ENCODE measurements at places on chromosomes 7 and 10.

GRCh38 chr7:158314394-158314793 is 273.2 kb downstream of the PTPRN2 start:
- no peak for DNase-seq

DNA sequence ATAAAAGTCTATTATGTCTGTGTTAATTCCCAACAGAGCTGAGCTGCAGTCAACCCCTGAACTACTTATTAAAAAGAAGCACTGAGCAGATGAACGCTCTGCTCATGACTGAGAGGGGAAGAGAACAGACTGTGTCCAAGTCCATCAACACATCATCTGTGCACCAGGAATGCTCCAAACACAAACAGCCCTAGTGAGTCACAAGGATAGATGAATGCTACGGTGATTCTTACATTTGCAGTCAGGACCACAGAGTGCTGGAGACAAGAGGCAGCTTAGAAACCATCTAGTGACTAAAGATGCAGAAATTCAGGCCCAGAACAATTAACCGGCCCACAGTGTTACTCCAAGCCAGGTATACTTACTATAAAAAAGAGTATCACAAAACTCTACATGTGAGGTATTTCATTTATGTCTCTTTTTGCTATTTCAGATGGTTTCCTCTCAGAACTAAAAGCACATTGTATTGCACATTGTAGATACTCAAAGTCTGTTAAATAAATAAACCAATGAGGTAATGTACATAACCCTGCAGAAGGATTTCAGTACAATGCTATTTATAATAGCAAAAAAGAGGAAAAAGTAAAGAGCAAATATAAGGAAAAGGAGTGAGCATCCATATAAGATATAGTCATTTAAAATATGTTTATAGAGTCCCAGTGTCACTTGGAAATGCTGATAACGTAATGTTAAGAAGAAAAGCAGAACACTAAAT is 159.2 kb downstream of the KCNMA1 start:
- DNase-seq, result no peak

GRCh38 chr7:108541478-108541877 is 15.5 kb upstream of the PNPLA8 start:
- DNase-seq, result no peak

DNA sequence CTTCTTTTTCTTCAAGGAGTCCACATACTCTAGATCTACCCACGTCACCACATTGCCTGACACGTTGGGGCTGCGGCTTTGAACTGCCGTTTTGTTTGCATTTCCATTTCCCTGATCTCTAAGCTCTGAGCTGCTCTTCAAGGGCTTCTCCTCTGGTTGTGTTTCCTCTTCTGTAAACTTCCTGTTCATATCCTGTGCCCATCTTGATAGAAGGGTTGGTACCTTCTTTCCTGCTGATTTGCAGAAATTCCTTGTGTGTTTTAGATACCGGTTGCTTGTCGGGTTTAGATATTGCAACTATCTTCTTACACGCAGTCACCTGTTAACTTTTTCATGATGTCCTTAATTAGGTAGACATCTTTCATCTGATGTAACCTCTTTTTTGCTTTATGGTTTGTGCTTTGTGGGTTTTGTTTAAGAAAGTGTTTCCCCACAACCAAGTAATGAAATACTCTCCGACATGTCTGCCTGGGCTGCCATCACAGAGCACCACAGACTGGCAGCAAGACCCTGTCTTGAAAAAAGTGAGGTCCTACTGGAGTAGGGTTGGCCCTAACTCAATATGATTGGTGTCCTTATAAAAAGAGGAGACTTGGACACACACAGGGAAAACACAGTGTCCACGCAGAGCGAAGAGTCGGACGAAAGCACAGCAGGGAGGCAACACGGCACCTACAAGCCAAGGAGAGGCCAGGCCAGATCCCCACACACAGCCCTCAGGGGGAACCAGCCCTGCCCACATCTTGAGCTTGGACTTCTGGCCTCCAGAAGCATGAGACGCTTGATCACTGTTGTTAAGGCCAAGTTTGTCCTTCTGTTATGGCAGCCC is 99.1 kb upstream of the PDGFA start:
- peak; percentile 55 for DNase-seq

DNA sequence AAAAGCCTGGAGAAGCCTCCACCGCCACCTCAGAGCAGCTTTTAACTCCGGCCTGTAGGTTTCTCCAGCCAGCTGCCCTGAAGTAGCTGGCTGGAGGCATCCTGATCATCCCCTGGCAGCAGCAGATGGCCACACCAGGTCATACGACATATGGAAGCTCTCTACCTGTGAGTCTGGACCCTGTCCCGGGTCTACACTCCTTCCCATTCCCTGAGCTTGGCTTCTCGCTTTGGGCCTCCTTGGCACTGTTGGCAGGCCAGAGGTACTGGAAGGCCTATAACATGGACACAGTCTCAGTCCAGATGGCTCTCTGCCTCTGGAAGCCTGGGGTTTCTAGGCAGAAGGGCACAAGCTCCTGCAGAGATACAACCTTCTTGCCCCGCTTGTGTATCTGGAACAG is 43.5 kb upstream of the TRIM8 start:
- no peak for DNase-seq

DNA sequence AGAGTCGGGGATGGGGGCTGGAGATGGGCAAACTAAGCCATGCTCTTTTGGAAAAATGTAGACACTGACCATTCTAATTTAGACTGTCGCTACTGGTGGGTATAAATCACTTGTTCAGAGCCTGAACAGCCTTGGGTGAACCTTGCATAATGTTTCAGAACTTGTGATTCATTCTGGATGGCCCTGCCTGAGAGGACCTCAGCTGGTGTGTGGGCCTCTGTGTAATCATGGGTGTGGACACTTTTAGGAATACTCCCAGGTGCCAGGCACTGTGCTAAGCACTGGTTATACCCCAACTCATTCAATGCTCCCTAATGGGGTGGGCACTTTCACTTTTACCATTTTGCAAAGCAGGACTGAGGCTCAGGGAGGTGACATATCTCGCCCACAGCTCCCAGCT is 26.8 kb upstream of the TM9SF3 start:
- no peak for DNase-seq

DNA sequence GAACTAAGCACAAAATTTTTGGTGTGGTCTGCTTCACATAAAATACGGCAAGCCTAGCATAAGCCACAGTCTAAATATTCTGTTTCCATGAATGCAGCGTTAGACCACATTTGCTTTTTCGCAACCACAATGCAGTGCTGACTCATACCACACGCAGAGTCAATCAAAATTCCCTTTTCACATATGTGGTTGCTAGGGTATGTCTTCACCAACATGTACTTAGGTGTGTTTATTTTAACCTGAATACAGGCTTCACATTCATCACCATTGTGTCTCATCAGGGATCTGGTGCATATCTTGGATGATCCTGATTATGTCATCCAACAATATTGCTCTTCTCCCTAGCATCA is 90.8 kb downstream of the CHN2 start:
- peak; percentile 8 for DNase-seq

DNA sequence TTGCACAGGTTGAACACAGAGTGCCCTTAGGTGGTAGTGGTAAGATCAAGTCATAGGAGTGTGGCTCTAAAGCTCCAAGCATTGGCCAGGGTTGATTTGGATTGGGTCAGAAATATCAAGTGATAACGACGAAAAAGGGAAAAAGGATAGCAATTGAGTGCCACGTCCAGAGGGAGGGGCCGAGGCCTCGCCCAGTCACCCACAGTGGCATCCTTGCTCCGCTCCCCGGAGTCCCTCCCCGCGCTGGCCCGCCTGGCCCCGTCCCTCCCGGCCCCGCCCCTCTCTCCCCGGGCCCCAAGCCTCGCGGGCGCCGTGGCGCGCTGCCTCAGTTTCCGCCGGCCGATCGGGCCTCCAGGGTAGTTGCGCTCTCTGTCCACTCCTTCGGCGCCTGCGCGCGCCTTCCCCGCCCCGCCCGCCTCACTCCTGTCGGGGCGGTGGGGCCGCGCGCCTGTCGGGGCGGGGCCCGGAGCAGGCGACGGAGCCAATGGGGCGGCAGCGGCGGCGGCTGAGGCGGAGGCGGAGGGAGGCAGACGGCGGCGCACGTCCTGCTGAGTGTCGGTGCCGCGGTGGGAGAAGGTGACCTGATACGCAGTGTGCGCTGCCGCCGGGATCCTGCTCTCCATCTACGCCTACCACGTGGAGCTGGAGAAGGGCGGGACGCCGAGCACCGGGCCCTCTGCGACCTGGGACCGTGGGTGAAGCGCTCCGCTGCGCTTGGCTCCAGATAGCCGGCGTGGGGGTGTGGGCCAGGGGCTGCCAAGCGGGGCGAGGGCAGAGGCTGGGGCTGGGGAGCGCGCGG is 209.1 kb upstream of the ZNF722 start:
- DNase-seq, result no peak

GRCh38 chr7:16062269-16062668 is 359.1 kb downstream of the CRPPA start:
- no peak for DNase-seq

GRCh38 chr10:90028312-90028711 is 326.9 kb downstream of the KIF20B start:
- DNase-seq, result no peak

DNA sequence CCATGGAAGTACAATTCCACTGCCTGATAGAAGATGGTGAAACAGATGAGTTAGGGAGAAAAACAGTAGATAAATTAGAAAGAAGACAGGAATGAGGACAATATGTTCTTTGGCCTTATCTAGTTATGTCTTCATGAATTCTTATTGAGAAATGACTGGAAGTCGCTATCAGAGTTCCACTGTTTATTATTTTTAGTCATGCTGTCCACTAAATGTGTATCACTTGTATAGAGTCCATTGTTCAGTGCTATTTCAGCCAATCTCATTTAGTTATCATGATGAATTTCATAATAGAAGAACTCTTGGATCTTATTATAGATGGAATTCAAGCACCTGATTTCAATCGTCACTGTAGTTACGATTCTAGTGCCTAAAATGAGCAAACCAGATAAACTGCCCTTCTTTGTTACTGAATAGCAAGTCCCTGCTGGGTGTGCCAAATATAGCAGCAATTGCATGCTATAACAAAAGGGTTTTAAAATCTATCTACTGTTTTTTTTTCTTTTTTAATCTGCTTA is 177.7 kb upstream of the COL1A2 start:
- DNase-seq, result no peak

DNA sequence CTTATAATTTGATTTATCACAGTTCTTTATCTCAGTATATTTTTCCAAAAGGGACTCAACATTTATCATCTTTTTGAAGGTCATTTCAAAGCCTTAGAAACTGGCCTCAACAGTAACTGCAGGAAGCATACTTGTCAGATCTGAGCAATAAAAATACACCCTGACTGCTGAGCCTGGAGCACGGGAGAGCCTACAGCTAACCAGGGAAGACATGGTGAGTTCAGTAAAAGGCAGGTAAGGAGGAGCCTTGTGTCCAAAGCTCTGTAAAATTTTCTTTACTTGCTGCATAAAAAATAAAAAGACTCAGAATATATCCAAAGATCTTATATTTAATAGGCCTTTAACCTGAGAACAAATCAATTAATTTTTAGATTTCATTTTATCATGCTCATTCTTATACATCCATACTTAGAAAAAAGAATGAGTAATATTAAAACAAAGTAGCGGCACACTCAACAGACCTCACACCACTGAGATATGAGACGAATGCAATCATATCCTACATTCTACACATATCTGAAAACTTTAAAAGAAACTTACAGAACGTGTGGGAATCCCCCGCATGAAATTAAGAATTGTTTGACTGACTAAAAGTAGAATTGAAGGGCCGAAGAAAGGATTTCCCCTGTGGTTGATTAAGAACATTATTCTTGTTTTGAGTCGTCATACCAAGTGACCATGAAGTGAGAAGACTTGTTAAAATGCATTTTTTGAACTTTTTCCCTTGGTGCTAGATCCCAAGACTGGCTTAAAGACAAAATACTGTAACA is 296.4 kb upstream of the MKLN1 start:
- no peak for DNase-seq

DNA sequence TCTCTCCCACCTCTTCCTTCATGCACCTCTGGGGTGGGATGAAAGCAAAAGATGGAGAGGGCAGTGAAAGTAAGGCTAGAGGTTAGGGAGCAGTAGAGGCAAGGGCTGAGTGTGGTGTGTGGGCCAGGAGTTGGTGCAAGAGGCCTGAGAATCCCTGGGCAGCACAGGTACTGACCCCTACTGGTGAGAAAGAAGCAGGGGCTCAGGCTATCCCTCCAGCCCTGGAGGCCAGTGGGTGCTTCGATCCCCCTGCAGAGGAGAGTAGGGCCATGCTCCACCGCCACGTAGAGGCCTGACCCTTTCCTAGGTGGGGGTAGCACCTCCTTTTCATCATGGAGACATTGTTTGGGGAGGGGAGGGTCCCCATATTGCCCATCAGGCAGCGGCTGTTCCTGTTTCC is 9.8 kb downstream of the CDHR1 start:
- no peak for DNase-seq

DNA sequence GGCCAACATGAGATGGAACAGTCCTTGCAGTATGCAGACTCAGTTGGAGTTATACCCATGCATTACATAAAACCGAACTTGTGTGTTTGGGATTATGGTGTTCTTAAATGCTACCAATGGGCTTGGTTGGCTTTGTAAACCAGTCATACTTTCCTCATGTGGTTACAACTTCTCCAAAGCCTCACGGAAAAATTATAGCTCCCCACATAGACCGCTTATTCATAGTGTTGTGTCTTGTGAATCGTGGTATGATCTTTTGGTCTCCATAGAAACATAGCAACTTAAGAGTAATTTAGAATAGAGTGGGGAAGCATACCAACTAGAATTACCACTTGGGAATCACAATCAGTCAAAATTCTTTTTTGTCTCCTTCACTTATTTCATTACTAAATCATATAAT is 112.3 kb upstream of the FZD1 start:
- DNase-seq, result no peak

GRCh38 chr7:90629297-90629918 is 33.3 kb downstream of the CDK14 start:
- no peak for DNase-seq

DNA sequence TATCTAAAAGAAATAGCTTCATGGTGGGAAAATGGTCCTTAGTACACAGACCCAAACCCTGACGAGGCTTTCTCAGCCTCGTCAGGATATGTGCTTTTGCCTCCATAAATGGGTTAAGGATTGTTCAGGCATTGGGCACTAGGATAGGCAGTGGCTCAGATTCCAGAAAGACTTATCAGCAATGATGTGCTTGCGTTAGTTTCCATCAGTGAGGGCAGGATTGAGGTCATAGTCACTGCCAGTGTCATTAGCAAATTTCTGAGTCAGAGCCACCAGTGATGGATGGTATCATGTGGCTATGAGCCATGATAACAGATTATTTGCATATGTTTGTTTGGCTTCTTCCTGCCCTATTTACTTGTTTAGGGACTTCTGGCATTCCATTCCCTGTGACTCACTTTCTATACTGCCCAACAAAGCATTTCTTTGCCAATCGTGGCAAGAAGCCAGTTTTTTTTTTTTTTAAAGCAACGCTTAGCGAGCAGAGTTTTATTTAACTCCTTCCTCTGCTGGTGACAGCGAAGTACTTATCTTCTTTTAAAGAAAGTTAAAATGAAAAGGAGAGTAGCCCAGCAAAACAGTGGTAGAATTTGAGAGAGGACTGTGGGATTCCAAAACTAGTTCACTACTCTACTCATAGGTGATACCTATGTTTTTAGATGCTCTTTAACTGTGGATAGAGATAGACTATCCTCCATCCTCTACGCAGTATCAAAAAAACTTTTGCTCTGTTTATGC is 44.4 kb downstream of the MYPN start:
- no peak for DNase-seq

All from activated T-cell treated with anti-CD3 and anti-CD28 coated beads, Interleukin-2, amount 50 U/mL, for 4 hours (primary cell).